NCI-H187 treated with DMSO at 0.1 percent for 48 hours (cell line): ENCODE measurements at places on chromosomes 7 and 10.

DNA sequence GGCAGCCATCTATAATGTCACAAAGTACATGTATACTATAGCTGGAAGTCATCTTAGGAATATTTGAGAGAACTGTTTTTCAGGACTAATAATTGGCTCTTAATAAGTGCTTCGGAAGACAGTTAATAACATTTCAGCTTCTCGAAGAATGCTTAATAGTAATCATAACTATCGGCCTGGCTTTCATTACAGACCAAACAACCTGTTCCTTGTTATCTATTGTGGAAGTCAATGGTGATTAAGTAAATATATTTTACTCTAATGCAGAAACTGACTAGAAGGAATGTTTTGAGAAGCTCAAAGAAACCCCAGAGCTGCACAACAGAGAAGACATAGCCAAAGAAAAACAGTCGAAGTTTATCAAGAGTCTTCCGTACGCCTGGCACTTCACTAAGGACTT, 106.8 kb upstream of the FAM133B start:
- no peak for DNase-seq

GRCh38 chr10:80313523-80313922, 24.1 kb upstream of the MAT1A start:
- DNase-seq: no peak

GRCh38 chr7:103011650-103012049, 62.9 kb downstream of the FBXL13 start:
- DNase-seq: no peak

GRCh38 chr7:36005293-36005692, 147.8 kb upstream of the EEPD1 start:
- no peak for DNase-seq

- DNase-seq: no peak
Measured at GRCh38 chr10:84038035-84038434, 101.3 kb upstream of the GHITM start.

DNA sequence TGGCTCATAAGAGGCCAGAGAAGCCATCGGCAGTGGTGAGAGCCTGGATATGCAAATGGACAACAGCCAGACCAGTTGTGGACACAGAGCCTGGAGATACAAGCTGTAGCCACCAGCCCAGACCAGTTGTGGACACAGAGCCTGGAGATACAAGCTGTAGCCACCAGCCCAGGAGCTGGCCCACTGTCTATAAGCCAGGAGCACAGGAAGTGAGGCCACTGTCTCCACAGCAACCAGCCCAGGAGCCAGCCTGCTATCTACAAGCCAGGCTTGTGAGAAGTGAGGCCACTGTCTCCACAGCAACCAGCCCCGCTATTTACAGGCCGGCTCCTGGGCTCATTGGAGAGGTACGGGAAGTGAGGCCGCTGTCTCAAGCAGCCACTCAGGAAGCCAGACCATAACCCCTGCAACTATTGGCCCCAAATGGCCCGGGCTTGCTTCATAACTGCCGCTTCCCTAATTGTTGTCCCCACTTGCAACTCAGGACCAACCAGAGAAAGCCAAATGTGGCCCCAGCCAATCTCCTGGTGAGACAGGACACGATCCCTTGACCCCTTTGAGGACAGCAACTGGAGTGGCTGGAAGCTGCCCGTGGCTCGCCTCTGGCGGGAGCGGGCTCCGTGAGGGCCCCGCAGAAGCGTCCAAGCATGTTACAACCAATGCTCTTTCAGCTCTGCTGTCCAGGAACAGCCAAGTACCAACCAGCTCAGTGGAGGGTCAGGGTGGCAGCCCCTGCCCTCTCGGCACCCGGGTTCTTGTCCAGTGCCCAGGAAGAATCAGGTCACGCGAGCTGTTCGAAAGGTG, 44.1 kb upstream of the CNPY1 start:
- DNase-seq: no peak

DNA sequence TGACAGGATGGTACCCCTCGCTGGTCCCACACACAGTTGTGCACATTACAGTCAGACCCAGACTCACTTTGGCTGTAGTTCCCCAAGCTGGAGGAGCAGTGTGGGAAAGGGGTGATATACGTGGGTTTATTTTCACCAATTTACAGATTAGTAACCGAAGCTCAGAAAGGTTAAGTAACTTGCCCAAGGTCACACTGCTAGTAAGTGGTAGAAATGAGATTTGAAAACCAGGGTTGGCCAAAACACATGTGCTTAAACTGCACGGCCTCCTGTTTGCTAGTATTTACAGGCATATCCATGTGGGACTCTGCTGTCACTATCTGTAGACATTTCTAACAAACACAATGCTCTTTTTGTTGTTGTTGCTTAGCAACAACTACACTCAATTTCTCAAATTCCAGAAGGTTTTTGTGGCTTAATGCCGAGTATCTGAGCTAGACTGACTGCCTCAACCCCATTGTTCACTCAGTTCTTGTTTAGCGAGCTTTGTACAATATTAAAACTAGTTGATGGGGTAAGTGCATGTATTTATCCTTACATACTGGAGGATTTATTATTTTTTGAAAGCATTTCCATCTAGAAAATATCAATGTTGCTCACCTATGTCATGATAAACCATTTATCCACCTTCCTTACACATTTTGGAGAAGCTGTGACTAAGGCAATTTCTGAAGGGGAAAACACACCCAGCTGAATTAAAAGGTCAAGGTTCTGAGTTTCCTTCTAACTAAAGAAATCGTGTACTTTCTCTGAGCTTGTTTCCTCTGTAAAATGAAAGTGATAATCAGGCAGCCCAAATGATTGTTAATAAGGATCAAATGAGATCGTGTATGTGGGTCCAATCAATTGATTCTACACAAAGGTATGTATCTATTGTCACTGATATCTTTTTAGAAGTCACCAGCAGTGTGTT, 5.3 kb upstream of the TMEM139 start:
- no peak for DNase-seq

DNA sequence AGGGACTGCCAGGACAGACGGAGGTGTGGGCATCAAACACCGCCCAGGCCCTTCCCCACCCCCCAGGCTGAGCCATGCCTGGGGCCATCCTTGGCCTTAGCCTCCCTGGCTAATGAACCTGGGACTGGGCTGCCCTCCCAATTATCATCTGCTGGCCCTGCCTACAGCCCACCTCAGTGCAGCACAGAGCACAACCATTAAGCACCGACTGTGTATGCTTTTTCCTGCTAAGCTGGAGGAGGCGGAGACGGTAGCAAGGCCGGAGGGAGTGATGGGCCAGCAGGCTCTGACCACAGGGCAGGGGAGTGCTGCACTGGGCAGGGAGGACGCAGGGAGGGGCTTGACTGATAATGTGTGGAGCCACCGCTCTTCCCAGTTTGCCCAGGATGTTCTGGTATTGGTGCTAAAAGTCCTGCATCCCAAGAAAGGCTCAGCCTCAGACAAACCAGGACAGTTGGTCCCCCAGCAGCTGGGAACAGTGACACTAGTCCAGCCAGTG, 72.0 kb downstream of the C10orf143 start:
- DNase-seq: no peak
